Chondrocyte (in vitro differentiated cells): ENCODE measurements at places on chromosomes 2 and 18. TPM values are rescaled to one million over a fixed set of nuclear protein-coding genes. Genes with fewer than 3 reads are reported as not detected.

- peaks cover 27% of the 10 kb centered on the region for H3K4me1 ChIP-seq
- peak; percentile 77 for DNase-seq
- no peaks in the 10 kb centered on the region for H3K36me3 ChIP-seq
- H3K27me3 ChIP-seq, result peaks cover 12% of the 10 kb centered on the region
Measured at GRCh38 chr2:120552800-120553481, 182.7 kb upstream of the GLI2 start.

DNA sequence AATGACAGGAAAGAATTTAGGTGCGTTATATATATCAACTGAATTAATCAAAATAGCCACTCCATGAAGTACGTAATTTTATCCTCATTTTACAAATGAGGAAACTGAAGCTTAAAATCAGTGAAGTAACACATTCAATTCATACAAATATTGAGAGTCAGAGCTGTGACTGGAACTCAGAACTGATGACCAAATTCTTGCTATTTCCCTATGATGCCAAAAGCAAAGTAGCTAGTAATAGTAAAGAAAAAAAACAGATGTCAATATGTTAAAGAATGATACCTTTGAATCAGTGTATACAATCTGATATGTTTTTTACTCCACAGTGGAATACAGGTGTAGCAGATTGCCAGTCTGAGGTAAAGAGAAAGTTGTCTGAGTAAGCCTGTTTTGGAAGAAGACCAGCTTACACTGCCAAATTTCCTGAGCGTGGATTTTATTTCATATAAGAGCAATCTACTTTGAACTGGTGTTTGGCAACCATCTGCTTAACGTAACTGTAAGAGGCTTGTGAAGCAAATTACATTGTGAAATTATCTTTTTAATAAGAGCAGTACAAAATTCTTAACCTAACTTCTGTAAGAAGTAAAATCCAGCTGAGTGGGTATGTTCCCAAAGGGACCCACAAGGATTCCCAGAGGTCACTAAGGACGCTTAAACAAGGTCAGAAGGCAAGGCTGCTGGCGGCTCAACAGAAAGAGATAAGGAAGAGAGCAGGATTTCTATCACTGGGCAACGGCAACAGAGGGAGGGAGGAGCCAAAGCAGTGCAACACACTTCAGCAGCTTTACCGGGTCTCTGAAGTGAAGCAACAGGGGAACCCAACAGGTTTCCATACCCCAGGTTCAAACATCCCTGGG, 85.6 kb downstream of the IKZF2 start:
- DNase-seq, result no peak
- peak overlapping the region; percentile 26 for H3K4me3 ChIP-seq
- no peaks in the 10 kb centered on the region for H3K36me3 ChIP-seq

Gene LINC00305
- total RNA-seq, result not detected in 3 replicates

GRCh38 chr18:55462652-55463051, 125.3 kb downstream of the TCF4 start:
- no peak for DNase-seq
- no peaks in the 10 kb centered on the region for H3K36me3 ChIP-seq
- H3K4me3 ChIP-seq, result no peak overlapping the region
- no peak overlapping the region for H3K27ac ChIP-seq
- no peaks in the 10 kb centered on the region for H3K27me3 ChIP-seq
- H3K4me1 ChIP-seq, result peaks cover 13% of the 10 kb centered on the region

DNA sequence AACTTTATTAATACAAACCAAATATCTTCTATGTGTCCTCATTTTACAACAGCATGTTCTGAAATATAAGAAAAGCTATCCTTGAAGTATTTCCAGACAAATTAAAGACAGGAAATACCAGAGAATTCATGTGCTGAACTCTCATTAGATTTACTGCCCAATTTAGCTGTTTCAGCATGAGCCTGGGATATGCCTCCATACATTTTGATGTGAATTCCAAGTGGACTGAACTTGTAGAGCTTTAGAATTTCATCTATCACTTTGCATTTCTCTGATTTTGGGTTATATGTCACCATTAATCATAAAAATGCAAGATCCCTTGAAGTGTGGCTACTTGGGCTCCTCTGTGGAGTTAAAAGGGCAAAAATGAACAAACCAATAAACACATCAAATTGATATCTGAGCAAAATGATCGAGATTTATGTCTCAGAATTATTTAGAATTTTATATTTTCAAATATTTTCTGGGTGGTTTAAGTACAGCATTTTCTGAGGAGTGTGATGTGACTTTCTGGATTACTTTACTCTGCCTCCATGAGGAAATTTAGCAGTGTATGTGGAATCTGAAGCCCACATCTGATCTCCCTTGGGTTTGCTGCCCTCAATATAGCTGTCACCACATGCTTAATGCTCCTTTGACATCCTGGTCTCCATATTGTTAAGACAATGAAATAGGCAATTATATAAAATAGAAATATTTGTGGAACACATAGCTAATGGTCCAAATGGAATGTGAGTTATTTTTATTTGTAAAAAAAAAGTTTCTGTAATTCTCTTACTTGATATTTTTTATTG, 206.6 kb upstream of the RBMS1 start:
- no peak overlapping the region for H3K27ac ChIP-seq
- no peaks in the 10 kb centered on the region for H3K27me3 ChIP-seq
- H3K36me3 ChIP-seq, result no peaks in the 10 kb centered on the region
- H3K4me3 ChIP-seq, result no peak overlapping the region
- DNase-seq, result no peak
- H3K4me1 ChIP-seq, result peaks cover 23% of the 10 kb centered on the region
